ENCODE measurements at places on chromosomes 16 and 17. TPM values are rescaled to one million over a fixed set of nuclear protein-coding genes. Genes with fewer than 3 reads are reported as not detected.

MPG gene
- 27.4 TPM for total RNA-seq

TBC1D3I gene
- total RNA-seq, result 0.57 TPM

DNA sequence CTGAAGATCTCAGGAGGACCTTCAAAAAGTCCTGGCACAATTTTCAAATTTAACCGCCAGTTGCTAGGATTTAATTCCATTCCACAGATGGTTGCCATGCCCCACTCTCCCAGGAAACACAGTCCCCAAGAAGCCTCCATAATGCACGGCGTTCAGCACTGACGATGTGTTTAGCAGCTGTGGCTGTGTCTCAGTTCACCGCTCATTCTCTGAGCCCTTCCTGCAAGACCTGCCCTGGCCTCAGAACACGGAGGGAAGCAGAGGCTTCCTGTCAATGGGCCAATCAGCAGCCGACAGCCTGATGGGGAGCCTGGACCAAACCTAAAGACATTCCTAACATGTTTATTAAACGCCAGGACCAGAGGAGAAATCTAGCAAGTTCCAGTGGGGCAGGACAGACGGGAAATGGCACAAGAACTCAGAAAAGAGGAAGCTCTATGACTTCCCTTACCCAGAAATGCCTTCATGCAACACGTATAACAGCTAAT lies 4.9 kb downstream of the MYLK3 start:
- DNase-seq, result no peak

DNA sequence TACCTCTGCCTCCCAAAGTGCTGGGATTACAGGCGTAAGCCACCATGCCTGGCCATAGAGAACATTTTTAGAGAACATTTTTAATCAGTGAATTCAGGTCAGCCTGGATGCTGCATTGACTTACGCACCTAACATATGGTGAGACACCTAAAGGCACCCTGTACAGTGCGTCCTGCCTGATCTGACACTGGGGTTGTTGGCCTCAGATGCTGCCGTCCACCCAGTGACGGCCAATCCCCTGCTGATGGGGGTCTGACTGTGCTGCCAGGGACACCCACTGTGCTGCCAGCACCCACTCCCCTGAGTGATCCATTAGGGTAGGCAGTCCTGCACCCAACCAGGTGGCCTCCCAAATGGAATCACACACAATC lies 38.5 kb downstream of the WNT3 start:
- DNase-seq, result no peak

DNA sequence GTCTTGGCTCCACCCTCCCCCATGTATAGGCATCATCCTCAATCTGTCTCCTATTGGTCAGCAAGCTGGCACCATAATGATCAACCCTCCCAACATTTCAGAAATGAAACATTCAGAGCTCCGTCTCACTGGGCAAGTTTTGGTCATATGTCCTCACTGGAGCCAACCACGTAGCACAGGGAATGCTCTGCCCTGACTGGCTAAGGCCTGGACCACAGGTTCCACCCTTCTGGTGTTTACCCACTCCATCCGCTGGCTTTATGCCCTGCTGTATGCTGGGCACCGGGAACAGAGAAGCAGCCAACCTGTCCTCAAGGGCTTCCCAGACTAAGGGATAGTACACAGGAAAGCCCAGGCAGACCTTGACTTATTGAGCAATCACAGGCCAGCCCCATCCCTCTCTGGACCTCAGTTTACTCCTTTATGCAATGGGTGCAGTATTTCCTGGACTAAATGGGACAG lies 20.5 kb downstream of the MYO15A start:
- no peak for DNase-seq

DNA sequence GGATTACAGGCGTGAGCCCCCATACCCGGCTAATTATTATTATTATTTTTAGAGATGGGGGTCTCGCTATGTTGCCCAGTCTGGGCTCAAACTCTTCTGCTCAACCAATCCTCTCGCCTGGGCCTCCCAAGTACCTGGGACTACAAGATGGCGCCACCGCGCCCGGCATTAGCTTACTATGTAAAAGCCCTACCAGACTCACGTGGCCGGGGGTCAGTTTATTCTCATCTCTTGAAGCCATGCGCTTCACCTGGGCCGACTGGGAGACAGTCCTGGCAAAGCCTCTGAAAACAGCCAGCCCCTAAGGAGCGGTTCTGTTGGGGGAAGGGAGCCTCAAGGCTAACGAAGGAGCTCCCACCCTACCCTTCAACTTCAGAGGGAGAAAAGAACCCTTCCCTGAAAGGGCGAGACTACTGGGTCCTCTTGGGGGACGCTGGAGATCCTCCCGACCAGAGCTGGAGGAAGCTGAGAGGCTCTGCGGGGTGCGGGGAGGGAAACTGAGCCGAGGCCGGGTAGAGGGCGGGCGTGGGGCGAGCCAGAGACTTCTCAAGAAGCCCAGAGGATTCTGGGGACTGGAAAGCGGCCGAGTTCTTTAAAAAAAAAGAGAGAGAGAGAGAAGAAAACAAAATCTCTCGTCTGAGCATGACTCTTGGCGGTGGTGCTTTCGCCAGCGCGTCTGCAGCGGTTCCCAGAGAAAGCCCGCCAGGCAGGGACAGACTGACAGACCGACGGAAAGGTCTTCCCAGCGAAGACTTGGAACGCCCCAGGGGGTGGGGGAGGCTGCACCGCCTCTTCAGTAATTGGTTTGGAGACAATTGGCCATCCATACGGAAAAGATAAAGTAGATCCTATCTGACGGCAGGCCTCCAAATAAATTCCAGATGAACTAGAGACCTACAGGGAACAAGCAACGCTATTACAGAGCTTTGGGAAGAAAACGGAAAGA lies 5.6 kb upstream of the TUBG2 start:
- no peak for DNase-seq

DNA sequence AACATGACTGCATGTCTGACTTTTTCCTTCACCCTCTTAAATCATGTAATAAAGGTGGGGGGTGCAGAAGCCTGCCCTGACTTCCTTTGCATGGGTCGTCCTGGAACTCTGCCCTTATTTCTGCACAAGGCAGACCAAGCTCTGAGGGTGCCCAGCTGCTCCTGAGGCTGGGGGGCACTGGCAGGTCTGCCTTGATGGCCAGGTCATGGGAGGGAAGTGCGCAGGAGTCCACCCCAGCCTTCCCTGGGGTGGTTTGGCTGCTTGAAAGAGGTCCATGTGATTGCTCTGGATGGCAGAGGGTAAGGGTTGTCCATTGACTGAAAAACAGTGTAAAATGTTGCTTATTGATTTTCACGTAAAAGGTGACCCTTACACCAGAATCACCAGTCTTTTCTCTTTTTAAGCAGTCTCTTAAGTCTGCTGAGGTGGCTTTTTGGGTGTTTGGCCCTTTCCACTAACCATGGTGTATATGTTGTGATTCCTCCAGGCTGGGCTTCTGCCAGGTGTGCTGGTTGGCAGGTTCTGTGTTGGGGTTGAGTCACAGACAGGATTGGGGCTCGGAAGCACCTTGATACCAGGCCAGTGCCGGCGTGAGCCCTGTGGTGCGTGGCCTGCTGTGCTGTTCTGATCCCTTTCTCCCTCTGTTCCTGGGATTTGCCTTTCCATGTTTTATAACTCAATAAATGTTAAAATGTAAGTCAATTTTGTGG lies 19.4 kb downstream of the DHX38 start:
- no peak for DNase-seq

DNA sequence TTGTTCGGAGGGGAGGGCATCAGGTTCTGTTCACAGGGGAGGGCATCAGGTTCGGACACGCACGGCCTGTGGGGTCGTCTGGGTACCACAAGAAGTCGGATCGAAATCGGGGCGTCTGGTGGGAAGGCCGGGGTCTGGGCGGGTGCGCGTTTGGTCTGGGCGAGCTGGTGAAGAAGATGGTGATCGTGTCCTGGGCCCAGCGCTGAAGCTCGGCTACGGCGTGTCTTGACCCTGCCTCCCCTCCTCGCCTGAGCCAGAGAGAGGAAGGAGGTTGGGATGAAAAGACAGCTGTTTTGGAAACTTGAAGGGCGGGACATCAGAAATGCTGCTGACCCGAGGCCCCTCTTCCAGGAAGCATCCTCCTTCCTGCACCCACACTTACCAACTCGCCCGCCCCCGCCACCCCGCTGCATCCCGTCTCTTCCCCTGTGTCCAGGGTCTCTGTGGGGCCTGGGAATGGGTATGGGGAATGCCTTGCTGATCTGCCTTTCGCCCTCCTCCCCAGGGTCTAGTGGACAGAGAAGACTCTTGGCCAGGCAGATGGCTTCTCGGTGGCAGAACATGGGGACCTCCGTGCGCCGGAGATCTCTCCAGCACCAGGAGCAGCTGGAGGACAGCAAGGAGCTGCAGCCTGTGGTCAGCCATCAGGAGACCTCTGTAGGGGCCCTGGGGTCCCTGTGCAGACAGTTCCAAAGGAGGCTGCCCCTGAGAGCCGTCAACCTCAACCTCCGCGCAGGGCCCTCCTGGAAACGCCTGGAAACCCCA lies 498 bp downstream of the PIMREG start:
- no peak for DNase-seq

DNA sequence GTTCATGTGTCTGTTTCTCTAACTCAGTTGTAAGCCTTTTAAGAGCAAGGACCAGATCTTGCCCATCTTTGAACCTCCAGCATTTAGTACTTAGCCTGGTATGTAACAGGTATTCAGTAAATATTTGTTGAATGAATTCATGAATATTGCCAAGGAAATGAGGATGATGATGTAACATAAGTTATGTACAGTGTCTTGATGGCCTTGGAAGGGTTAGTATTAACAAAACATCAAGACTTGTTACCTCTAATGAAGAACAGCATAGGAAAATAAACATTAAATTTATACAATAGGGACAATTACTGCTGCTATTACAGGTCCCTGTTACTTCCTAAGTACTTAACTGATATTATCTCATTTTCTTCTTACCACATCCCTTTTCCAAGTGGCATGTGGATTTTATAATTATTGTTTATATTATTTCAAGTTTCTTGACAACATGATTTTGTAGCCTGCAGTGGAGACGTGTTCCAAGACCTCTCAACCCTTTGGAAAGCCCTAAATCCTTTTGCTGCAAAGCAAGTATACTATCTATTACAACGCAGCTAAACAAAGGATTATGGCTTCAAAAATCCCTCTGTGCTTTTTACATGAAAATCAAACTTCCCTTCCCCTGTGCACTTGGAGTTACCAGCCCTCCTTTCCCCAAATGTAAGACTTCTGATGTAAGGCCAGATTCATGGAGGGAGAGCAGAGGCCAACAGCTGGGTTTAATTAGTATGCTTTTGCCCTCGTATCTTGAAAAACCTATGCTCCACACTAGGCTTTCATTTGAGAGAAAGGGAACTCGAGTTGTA lies 77.4 kb upstream of the SMIM36 start:
- no peak for DNase-seq
